ENCODE measurements at places on chromosomes 12 and 14.

GRCh38 chr12:13002301-13003097 is 2.4 kb upstream of the HEBP1 start:
- no peak for DNase-seq

- peak; percentile 17 for DNase-seq
These were observed 27.7 kb upstream of the TMED10 start for GRCh38 chr14:75204116-75204515.

DNA sequence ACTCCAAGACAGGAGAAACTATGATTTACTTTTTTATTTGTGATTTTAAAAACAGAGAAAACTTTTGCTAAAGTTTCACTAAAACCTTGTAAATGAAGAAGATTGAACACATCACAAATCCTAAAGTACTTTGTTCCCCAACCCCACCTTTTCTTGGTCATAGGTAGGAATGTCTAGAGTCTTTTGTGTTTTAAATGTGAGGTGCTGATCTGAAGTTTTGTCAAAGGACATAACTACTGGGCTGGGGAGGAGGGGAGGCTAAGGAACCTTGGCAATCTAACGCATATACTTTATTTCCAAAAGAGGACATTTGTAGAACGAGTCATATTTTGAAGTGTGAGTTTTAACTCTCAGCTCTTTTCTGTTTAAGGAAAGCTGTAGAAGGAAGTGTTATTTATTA is 37.2 kb downstream of the CATSPERB start:
- no peak for DNase-seq

DNA sequence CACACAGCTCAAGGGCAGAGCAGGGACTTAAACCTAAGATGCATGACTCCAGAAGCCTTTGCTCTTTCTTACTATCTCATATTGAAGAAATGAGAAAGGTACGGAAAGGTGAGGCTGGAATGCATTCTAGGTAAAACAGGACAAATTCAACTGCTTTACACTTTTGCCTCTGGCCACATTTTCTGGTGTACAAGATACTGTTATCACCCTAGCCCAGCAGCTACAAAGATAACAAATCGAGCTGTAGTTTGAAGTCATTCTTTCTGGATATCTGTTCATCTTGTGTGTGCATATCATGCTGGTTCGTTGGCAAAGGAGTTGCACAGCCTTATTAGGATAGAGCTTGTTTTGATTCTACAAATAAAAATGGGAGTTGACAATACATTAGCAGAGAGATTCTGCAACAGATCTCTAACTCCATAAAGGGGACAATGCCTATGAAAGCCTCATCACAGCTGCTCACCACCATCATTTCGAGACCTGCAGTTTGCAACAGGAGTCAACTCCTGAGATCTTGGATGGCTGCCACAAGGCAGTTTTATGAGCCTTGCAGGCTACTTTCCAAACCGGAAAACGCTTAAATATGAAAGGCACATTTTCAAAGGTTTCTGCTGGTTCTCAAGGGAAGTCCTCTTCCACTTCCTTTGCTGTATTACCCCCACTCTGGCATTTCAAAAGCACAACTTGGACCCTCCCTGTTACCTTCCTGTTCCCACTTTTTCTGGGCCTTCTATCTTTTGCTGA is 64.9 kb downstream of the STXBP6 start:
- no peak for DNase-seq

- DNase-seq, result no peak
These were observed 331.5 kb upstream of the NOVA1 start for GRCh38 chr14:26929361-26929760.

DNA sequence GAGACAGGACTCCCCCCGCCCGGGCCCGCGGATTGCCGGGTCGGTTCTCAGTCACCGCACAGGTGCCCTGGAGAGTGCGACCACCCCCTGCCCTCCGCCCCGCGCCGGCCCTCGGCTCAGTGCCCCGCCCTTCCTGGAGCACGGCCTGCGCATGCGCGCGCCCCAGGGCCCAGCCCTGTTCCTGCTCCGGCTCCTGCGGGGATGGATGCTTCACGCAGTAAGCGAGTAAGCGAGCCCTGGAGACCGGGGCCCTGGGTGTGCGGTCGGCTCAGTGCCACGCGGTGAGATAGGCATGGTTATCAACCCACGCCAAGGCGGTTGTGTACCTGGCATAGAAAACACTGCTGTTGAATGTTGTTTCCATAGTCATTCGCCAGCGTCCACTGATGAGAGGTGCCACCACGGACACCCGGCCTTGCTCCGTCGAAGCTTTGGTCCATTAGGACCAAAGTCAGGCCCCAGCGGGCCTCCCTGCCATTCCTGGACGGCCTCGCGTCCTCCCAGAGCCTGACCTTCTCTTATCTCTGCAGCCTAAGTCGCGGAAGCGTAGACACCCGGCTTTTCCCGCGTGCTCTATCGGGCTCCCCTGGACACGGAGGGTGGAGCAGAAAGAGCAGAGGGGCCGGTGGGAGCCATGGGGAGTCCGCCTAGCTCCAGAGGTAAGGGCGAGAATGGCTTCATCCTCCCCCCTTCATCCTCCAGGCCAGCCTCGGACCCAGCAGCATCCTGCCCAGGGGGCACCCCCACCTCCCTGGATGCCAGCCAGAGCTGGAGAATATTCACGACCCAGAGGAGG is 90.6 kb downstream of the PAPOLA start:
- DNase-seq, result peak; percentile 74

- DNase-seq, result peak; percentile 37
These were observed 2.2 kb downstream of the CDK2AP1 start for GRCh38 chr12:123269395-123269892.

DNA sequence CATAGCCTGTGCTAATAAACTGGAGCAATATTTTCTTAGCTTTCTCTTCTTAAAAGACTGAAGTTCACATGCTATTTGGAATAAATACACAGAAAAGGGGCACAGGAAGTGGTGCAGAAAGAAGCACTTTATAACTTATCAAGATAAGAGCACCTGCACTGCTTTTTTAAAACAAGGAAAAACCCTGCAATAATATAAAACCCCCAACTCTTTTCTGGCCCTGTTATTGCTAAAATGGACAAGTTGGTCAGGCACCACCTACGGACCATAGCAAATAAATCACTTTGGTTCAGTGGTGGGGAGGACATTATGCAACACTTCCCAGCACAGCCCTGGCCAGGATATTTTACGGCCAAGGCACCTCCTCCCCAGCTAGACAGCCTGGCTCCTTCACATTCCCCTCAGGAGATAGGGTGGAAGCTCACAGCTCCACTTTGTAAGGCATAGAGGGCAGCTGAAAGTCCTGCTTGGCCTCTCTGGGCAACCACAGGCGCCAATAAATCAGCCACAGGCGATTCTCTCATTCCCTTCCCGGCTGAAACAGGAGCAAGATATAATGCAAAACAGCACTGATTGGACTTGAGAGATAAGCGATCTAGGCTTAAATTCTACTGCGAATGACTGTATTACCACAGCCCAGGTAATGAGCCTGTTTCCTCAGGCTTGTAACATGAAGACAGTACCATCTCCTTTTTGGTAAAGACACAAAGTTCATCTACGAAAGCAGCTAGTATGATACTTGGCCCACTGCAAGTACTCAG is 2.0 kb downstream of the ZBTB25 start:
- DNase-seq, result peak; percentile 18

DNA sequence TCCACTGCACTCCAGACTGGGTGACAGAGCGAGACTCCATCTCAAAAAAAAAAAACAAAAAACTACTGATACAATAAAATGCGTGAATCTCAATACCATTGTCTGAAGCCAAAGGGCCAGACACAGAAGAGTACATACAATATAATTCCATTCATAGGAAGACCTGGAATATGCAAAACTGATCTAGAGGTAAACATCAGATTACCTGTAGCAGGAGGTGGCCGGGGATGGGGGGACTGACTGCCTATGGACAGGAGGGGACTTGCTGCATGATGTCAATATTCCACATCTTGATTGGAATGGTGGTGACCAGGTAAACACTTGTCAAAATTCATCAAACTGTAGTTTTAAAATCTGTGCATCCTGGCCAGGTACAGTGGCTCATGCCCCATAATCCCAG is 12.5 kb upstream of the FIGNL2 start:
- no peak for DNase-seq

- no peak for DNase-seq
These were observed 346.2 kb upstream of the STXBP6 start for GRCh38 chr14:25396128-25396527.

DNA sequence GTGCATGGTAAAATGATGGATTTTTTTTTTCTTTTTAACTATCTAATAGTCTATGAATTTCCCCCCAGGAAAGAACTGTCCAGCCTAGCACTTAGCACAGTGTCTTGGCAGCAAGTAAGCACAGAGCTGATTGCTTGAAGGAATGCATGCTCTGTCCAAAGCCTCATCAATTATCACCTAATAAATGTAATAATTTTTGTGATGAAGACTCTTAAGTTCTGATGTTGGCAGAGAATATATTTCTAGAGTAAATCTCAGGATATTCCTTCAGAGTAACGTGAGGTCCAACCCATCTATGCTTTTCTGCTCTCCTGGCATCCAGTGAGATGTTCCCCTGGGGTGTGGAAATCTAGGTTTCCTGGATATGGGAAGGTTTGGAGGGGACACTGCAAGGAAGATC is 152.4 kb downstream of the TMX1 start:
- no peak for DNase-seq

DNA sequence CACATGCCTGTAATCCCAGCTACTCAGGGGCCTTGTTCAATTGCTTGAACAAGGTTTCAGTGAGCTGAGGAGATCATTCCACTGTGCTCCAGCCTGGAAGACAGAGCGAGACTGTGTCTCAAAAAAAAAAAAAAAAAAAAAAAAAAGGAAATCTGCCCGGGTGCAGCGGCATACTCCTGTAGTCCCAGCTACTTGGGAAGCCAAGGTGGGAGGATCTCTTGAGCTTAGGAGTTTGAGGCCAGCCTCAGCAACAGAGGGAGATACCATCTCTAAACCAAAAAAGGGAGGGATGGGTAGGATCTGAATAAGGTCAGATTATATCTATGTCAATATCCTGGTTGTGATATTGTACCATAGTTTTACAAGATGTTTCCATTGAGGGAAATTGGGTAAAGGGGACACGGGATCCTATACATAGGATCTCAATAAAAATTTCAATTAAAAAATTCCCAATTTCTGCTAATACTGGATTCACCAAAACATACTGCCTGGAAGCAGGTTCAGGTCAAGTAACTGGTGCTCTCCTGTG is 76.4 kb downstream of the BORCS5 start:
- DNase-seq, result no peak

- DNase-seq, result peak; percentile 22
These were observed 780 bp downstream of the TBC1D15 start for GRCh38 chr12:71840231-71840847.

DNA sequence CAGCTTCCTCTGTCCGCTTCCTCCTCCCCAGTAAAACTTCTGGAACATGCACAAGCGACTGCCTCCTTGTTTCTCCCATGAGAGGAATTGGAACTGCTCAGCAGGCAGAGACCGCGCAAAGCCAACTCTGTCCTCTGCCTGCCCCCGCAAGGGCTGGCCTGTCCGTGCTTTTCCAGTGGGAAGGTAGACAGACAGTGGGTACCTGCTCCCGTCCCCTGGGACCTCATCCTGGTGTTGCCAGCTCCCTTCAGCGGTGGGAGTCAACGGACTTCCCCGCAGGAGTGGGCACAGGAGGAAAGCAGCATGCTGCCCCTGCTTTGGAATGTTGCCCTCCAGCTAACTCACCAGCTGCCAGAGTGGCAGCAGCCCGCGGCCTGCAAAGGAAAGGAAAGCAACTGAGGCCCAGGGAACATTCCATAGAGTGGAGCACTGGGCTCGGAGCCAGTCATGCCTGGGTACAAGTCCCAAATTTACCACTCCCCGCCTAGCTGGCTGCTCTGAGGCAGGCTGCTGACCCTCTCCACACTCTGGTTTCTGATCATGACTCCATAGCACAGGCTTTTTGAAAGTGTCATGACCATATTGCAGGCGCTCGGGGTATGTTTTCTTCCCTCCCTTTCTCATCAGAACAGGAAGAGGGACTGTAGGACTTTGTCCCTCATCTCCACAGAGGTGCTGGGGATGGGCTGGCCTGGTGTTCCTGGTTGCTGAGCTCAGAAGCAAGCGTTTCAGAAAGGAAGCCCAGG is 89.2 kb upstream of the CLMN start:
- DNase-seq, result no peak

- DNase-seq, result no peak
These were observed 29.0 kb upstream of the MAX start for GRCh38 chr14:65131301-65131701.

DNA sequence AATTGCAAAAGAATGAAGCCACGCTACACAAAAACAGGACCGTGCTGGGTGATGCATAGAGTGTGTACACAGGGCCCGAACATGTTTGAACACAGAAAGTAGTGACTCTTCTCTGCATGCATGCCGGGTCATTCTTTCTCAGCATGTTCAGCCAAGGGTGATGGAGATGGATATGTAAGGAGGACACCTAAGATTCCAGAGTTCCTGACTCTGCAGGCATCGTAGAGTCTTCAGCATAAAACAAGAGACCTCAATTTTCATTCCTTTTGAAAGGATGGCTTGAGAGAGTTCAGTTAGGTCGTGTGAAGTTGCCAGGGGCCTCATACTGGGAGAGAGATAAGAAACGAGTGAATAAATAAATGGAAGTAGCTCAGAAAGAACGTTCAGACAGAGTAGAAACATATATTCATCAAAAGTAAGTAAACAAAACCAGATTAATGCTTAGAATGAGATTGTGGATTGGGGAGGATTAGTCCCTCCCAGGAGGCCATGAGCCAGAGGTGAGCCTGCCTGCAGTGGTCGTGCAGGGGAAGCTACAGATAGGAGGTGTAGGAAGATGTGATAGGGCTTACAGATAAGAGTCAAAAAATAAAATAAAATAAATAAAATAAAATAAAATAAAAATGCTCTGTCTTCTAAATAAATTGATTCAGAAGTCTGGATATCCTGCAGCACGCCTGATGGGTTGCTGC is 27.6 kb upstream of the SEL1L start:
- DNase-seq, result no peak

- no peak for DNase-seq
These were observed 94.7 kb upstream of the GSC start for GRCh38 chr14:94864387-94865195.

GRCh38 chr12:121139286-121139685 is 6.6 kb downstream of the P2RX7 start:
- no peak for DNase-seq

GRCh38 chr12:53205747-53206419 is 1.2 kb downstream of the ITGB7 start:
- DNase-seq, result peak; percentile 90

- no peak for DNase-seq
These were observed 11.9 kb downstream of the PTGDR start for GRCh38 chr14:52279408-52279807.

DNA sequence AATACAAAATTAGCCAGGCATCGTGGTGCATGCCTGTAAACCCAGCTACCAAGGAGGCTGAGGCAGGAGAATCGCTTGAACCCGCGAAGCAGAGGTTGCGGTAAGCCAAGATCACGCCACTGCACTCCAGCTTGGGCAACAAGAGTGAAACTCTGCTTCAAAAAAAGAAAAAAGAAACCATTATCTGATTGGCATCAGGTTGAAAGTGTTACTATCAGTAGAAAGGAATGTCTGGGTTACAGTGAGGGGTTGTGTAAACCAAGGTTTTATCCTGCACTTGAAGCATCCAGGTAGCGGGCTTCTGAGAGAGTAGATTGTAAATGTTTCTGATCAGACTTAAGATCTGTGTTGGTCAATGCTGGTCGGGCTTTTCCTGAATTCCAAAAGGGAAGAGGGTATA is 14.1 kb upstream of the OXA1L start:
- no peak for DNase-seq

GRCh38 chr14:39212693-39213092 is 21.0 kb upstream of the MIA2 start:
- DNase-seq, result no peak

- DNase-seq, result no peak
These were observed 2.6 kb downstream of the MAP3K12 start for GRCh38 chr12:53496752-53497032.

- DNase-seq, result no peak
These were observed 9.9 kb upstream of the KANSL2 start for GRCh38 chr12:48691826-48692487.

- peak; percentile 70 for DNase-seq
These were observed 508 bp downstream of the CNOT2 start for GRCh38 chr12:70243510-70244371.

Data from activated CD4-positive, alpha-beta memory T cell treated with anti-CD3 and anti-CD28 coated beads, Interleukin-2, amount 10 ng/mL, durations not matched to agents 7 days and 5 days (primary cell).